Cardiac muscle cell (in vitro differentiated cells and primary cell): ENCODE measurements at places on chromosomes 12 and 14. TPM values are rescaled to one million over a fixed set of nuclear protein-coding genes. Genes with fewer than 3 reads are reported as not detected.

The SYNDIG1L gene
- polyA plus RNA-seq, result 0.52 TPM in 1 of 2 replicates, not detected in the other

The FBLN5 gene
- 1.6 and 1.9 TPM in 2 replicates for polyA plus RNA-seq

The MYF6 gene
- polyA plus RNA-seq, result not detected in 2 replicates

The GPR68 gene
- polyA plus RNA-seq, result 0.22 and 2.1 TPM in 2 replicates

The TSHR gene
- polyA plus RNA-seq, result 0.38 and 3.7 TPM in 2 replicates

The WIF1 gene
- polyA plus RNA-seq, result not detected in 2 replicates

The COX8C gene
- 0.56 and 1.2 TPM in 2 replicates for polyA plus RNA-seq

The JDP2 gene
- polyA plus RNA-seq, result 9.7 and 12.5 TPM in 2 replicates

The PTPRB gene
- 0.31 TPM in 1 of 2 replicates, not detected in the other for polyA plus RNA-seq

The LRP6 gene
- polyA plus RNA-seq, result 18.1 and 22.0 TPM in 2 replicates

The PLA2G1B gene
- not detected in 2 replicates for polyA plus RNA-seq

The CCDC184 gene
- not detected in 2 replicates for polyA plus RNA-seq

The LHX5 gene
- not detected in 2 replicates for polyA plus RNA-seq

DNA sequence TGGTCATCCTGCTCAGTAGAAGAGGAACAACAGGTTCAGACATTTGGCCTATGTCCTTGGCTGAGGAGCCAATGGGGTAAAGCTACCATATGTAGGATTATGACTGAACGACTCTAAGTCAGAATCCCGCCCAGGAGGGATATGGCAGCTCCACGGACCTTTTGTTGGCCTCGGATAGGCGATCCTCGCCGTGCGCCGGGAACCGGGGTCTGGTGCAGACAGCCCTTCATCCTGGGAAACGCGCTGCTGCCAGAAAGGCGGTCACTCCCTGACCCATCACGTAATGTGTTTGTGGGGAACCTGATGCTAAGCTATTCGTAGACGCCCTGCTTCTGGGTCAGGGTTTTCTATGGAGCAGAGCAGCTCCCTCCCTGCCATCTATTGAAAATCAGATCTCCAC, 178.9 kb upstream of the ALG10B start:
- no peak overlapping the region for H3K4me3 ChIP-seq
- no peaks in the 10 kb centered on the region for H3K36me3 ChIP-seq
- H3K27me3 ChIP-seq, result no peaks in the 10 kb centered on the region
- H3K4me1 ChIP-seq, result no peaks in the 10 kb centered on the region
- no peak overlapping the region for H3K27ac ChIP-seq

GRCh38 chr14:75800792-75801191, 139.7 kb downstream of the TTLL5 start:
- DNase-seq, result no peak
- H3K4me1 ChIP-seq, result peaks cover 27% of the 10 kb centered on the region
- no peak overlapping the region for H3K27ac ChIP-seq

DNA sequence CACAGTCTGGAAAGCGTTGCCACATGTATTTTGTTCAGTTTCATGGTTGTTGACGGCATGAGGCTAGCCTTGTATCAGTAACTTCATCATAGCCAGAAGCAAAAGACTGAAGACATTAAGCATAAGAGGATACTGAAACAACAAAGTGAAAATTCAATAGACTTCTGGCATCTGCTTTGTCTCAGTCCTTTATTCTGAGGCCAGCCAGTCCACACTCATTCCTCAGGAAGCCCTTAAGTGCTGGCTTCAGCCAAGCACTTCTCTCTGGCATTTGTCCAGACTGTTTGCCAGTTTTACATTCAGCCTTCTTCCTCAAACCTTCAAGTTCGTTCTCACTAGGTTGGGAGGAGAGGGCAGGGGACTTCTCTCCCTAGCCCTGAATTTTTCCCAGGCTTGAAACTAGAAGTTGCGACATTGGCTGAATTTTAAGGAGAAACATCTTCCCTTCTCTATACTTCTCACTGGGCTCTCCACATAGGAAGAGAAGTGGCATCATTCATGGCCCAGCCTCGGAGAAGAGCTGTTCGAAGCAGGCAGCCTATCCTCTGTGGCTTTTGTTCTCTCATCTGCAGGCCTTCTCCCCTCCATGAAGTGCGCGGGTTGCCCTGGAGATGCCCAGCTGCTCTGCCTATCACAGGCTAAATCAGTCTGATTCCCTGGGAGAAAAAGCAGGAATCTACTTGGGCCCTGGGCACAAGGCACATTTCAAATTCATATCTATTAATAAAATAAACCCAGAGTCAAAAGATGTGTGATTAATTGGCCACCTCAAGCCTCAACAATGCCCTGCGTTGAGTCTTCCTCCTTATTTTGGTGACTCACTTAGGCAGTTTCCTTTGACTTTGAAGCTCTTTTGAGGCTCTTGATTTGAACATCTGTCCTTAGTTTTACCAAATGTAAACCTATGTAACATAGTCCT, 130.9 kb upstream of the PLEKHA5 start:
- DNase-seq, result peak; percentile 91
- H3K36me3 ChIP-seq, result no peaks in the 10 kb centered on the region
- H3K4me1 ChIP-seq, result peaks cover 4% of the 10 kb centered on the region
- no peak overlapping the region for H3K27ac ChIP-seq
- H3K4me3 ChIP-seq, result no peak overlapping the region

GRCh38 chr12:46499226-46499625, 126.7 kb upstream of the SLC38A2 start:
- H3K27ac ChIP-seq, result no peak overlapping the region
- DNase-seq, result no peak
- H3K4me1 ChIP-seq, result peaks cover 6% of the 10 kb centered on the region
- H3K4me3 ChIP-seq, result no peak overlapping the region
- H3K36me3 ChIP-seq, result no peaks in the 10 kb centered on the region
- H3K27me3 ChIP-seq, result no peaks in the 10 kb centered on the region

DNA sequence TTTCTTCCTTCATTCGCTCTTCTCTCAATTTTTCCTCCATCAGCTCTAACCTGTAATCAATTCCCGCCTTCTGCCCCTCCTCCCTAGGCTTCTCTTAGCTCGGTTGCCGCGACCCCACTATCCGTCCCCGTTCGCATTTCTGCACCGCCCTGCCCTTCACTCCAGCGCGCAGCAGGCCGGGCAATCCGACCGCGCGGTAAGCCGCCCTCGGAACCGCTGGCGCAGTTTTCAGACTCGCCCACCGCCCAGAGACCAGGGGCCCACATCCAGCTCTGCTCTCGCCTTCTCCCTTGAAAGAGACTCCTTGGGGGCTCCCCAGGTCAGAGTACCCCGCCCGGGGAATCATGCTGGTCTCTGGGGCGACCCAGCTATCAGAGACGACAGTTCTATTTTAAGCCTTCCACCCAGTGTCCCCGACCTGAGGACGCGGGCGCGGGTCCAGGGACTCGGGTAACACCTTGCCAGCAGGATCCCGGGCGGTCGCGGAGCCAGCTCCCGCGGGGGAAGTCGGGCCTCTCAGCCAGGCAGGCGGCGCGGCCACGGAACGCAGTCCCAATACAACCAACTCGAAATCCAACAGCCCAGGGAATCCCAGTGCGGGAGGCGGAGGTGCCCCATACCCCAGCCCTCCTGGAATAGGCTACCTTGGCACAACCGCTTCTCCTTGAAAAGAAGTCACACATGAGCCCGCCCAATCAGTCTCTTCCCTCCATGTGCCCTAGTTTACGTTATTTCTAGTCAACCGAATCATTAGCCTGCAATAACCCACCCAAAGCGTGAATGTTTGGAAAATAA, 5.7 kb upstream of the SLC38A4 start:
- no peaks in the 10 kb centered on the region for H3K36me3 ChIP-seq
- peak; percentile 57 for DNase-seq
- H3K27ac ChIP-seq, result no peak overlapping the region
- peaks cover 72% of the 10 kb centered on the region for H3K27me3 ChIP-seq
- H3K4me1 ChIP-seq, result no peaks in the 10 kb centered on the region

DNA sequence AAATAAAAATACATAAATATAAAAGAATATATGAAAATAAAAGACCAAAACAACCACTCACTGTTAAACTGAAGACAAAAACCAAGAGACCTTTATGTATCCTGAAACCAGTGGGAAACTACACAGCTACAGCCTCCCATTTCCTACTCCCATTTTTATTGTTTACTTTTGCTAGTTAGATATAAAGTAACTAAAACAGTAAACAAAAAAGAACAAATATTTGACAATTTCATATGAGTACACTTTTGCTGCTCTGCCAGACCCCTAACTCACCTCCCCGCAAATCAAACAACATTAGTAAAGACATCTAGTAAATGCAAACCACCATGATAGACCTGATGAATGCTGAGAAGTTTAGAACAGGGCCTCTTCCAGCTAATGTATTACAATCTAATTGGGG, 97.1 kb downstream of the BCL2L14 start:
- H3K4me3 ChIP-seq, result no peak overlapping the region
- H3K4me1 ChIP-seq, result peaks cover 6% of the 10 kb centered on the region
- H3K36me3 ChIP-seq, result no peaks in the 10 kb centered on the region

- peak; percentile 88 for DNase-seq
- H3K36me3 ChIP-seq, result peaks cover 21% of the 10 kb centered on the region
- no peak overlapping the region for H3K4me3 ChIP-seq
- H3K27ac ChIP-seq, result peak overlapping the region; percentile 69
These were observed 25.8 kb downstream of the ACVR1B start for GRCh38 chr12:51977320-51977753.

GRCh38 chr12:19238540-19238939, 109.0 kb downstream of the PLEKHA5 start:
- peaks cover 33% of the 10 kb centered on the region for H3K4me1 ChIP-seq
- DNase-seq, result no peak
- H3K27me3 ChIP-seq, result no peaks in the 10 kb centered on the region
- H3K27ac ChIP-seq, result no peak overlapping the region

DNA sequence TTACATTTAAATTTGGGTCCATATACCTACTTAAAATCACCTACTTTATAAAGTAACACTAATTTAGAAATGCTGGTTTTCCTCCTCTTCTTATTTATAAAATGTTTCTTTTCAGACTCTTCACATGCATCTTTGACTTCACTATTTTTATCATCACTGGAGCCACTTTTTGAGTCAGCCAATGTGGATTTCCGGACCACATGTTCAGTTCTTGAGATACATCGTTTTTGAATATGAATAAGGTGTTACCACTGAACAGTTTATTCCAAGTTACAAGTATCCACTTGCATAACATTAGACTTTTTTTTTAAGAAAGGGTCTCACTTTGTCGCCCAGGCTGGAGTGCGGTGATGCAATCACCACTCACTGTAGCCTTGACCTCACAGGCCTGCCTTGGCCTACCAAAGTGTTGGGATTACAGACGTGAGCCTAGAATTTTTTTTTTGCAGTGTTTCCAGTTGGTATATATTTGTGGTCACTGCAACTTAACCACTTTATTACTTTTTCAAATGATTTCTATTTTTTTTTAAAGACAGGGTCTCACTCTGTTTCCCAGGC, 5.7 kb downstream of the FNTB start:
- H3K27ac ChIP-seq, result no peak overlapping the region
- H3K4me3 ChIP-seq, result no peak overlapping the region
- H3K27me3 ChIP-seq, result no peaks in the 10 kb centered on the region
- no peak for DNase-seq
- H3K36me3 ChIP-seq, result no peaks in the 10 kb centered on the region

DNA sequence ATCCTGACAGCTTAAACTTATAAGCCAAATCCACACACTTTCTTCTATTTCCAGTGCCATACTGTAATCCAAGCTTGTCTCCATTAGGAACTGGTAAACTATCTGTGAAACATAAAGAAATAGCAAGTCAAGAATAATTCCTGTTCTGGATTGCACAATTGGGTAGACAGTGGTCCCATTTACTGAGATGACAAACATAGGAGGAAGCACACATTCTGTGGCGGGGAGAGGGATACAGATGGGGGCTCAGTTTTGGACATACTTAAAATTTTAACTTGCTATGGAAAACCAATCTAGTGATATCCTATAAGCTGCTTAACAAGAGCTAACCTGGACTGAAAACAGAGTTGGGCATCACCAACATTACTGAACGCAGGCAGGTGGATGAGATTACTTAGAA, 16.3 kb downstream of the MAP4K5 start:
- no peak overlapping the region for H3K4me3 ChIP-seq
- H3K4me1 ChIP-seq, result no peaks in the 10 kb centered on the region
- H3K36me3 ChIP-seq, result no peaks in the 10 kb centered on the region
- no peak for DNase-seq

- peaks cover 39% of the 10 kb centered on the region for H3K4me1 ChIP-seq
- H3K27ac ChIP-seq, result peak within 1 kb of the TSS; percentile 100
- no peaks in the 10 kb centered on the region for H3K27me3 ChIP-seq
- H3K36me3 ChIP-seq, result no peaks in the 10 kb centered on the region
- H3K4me3 ChIP-seq, result peak within 1 kb of the TSS; percentile 97
- peak; percentile 87 for DNase-seq
These were observed at the start of gene NUAK1 for GRCh38 chr12:106138633-106139421. TSS of gene NUAK1 (minus strand) at chr12:106138954. CDS start at chr12:106138653, 301 bp downstream.

GRCh38 chr12:114949058-114949820, 265.3 kb upstream of the TBX3 start:
- no peak overlapping the region for H3K4me3 ChIP-seq
- no peaks in the 10 kb centered on the region for H3K27me3 ChIP-seq
- DNase-seq, result no peak
- H3K27ac ChIP-seq, result no peak overlapping the region
- no peaks in the 10 kb centered on the region for H3K36me3 ChIP-seq

GRCh38 chr12:68975811-68976210, 42.8 kb upstream of the CPM start:
- no peak overlapping the region for H3K27ac ChIP-seq
- peaks cover 10% of the 10 kb centered on the region for H3K4me1 ChIP-seq
- H3K27me3 ChIP-seq, result no peaks in the 10 kb centered on the region
- no peak for DNase-seq
- H3K4me3 ChIP-seq, result no peak overlapping the region

- no peak for DNase-seq
- peaks cover 29% of the 10 kb centered on the region for H3K36me3 ChIP-seq
- no peak overlapping the region for H3K27ac ChIP-seq
- no peak overlapping the region for H3K4me3 ChIP-seq
- no peaks in the 10 kb centered on the region for H3K27me3 ChIP-seq
These were observed 15.1 kb upstream of the RPLP0 start for GRCh38 chr12:120215766-120216735.

GRCh38 chr12:43407816-43408645, 144.0 kb downstream of the ADAMTS20 start:
- H3K27me3 ChIP-seq, result no peaks in the 10 kb centered on the region
- DNase-seq, result no peak
- H3K36me3 ChIP-seq, result no peaks in the 10 kb centered on the region
- no peak overlapping the region for H3K4me3 ChIP-seq

DNA sequence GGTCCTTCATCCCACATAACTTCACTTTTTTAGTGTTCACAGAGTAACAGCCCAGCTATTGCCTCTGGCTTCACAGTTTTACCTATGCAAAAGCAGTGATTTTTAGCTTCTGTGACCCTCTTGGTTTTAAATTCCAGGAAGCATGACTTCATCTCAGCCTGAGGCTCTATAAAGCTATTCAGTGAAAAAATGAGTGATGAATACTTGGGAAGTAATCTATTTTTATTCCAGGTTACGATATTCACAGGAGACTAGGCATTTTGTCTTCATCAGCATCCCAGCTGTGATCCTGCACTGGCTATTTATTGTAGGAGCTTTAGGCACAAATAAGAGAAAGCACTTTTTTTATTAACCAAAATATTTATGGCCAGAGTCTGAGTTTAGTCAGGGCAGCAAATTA, 164.8 kb downstream of the SNAPC1 start:
- H3K4me1 ChIP-seq, result no peaks in the 10 kb centered on the region
- no peaks in the 10 kb centered on the region for H3K36me3 ChIP-seq
- no peak overlapping the region for H3K27ac ChIP-seq
- H3K27me3 ChIP-seq, result no peaks in the 10 kb centered on the region

DNA sequence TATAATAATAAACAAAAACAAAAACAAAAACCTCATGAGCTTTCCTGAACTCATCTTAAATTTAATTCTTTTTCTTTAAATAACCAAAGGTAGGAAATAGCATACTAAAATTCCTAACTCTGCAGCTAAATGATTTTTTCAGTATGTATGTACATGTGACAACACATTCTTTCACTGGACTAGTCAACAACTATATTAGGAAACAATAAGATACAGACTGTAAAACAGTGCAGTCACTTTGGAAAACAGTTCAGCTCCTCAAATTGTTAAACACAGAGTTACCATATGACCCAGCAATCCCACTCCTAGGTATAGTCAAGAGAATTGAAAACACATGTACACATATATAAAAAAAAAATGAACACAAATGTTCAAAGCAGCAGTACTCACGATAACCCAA, 64.7 kb downstream of the SPPL3 start:
- no peaks in the 10 kb centered on the region for H3K27me3 ChIP-seq
- no peaks in the 10 kb centered on the region for H3K36me3 ChIP-seq
- peaks cover 46% of the 10 kb centered on the region for H3K4me1 ChIP-seq
